Fibroblast of skin of right biceps (primary cell): ENCODE measurements at places on chromosomes 6 and 20.

GRCh38 chr6:118804091-118804490, 89.9 kb upstream of the ASF1A start:
- no peak for DNase-seq

GRCh38 chr20:17733767-17734304, 34.1 kb downstream of the BANF2 start:
- no peak for DNase-seq

DNA sequence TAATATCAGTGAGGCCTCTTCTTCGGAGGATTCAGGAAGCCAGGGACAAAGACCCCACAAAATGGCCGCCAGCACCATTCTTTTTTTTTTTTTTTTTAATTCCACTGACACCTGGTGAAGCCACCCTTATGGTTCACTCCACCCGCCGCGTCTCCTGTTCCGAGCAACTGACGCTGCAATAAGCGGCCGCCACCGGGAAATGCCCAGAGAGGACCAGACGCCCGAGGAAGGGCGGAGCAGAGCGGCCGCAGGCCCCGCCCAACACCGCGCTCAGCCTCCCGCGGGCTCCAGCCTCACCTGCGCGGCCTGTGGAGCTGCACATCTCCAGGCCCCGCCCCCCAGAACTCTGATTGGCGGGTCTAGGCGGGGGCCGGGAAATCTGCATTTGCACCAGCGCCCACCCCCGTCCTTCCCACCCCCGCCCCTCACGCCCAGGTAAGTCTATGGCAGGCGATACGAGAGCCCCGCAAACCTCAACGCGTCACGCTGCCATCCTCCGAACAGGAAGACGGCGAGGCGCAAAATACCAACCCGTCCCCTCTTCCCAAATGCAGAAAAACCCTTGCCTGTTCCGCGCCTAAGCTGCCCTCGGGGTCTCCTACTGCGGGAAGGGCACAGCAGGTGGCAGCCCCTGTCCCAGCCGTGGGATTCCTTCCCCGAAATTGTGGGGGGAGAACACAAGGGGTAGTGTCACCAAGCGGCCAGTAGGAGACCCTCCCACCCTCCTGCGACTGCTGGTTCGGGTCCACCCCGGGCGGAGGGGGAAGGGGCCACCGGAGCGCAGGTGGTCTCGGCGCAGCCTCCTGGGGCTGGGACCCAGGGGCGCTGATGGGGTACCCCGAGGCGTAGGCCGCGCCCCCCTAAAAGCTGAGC, 960 bp downstream of the ATP9A start:
- DNase-seq, result peak; percentile 29

GRCh38 chr6:167094436-167094819, 28.5 kb upstream of the CCR6 start:
- no peak for DNase-seq

DNA sequence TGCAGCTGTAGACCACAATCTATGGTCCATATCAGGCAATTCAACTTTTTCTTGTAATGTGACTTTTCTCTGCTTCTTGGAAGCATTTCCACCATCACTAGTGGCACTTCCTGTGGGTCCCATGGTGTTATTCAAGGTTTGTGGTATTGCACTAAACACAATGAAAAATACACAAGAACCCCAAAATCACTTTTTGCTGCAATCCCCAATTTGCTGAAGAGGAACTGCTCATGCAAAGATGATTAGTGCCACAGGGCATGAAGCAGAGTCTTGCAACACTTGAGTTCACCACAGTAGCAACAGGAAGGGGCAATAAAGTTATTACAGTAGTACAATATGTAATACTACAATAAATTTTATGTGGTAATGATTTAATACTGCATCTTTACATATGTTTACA, 16.8 kb upstream of the TAAR1 start:
- no peak for DNase-seq

DNA sequence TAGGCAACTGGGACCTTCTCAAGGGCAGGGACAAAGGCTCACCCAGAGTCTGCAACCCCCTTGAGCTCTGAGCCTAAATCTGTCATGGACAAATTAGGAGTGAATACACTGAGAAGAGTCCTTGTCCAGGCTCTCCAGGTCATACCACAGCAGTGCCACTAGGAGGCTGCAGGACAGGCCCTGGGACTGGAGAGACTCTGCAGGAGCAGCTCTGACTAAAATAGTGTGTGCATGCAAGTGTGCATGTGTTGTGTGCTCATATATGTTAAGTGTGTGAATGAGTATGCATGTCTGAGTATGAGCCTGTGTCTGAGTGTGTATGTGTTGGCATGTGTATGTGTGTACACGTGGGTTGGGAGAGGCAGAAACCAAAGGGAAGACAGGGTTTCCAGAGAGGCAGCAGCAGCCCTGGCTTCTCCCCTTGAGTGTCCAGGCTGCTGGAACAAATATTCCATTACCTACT, 27.1 kb downstream of the MRPL14 start:
- DNase-seq, result peak; percentile 20

GRCh38 chr6:82084324-82084920, 163.1 kb downstream of the IBTK start:
- no peak for DNase-seq

DNA sequence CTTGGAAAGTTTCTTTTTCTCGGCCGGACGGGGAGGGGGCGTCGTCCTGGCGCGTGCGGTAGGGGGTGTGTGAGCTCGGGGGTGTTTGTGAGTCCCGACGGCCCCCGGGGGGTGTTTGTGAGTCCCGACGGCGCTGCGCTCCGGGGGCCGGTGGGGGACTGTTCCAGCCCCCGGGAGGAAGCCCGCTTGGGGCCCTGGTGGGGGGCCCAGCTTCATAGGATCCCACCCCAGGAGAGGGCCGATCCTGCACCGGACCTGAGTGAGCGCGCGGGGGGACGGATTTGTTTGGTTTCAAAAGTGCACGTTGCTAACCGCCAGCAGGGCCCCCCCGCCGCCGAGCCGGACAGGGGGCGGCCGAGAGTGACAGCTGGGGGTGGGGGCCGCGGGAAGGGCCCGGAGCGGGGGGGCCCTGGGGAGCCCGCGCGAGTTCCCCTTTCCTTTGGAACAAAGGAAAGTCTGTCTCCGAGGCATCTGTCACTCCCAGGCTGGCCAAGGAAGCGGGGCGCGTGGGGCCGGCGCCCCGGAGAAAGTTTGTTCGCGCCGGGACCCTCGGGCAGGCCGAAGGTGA, 485 bp downstream of the TGIF2 start:
- DNase-seq, result peak; percentile 30

GRCh38 chr20:30491016-30491415, 766.4 kb upstream of the DEFB115 start:
- no peak for DNase-seq

DNA sequence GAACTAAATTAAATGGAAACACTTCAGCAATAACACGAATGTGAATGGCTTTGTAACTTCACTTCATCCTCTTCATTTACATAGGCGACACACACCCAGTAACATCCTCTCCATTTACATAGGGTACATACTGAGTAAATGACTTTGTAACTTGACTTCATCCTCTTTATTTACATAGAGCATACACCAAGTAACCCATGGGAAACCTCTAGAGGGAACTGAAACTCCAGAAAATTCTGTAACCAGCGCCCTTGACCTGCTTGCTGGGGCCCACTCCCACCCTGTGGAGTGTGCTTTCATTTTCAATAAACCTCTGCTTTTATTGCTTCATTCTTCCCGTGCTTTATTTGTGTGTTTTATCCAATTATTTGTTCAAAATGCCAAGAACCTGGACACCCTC, 81.6 kb upstream of the OPRM1 start:
- no peak for DNase-seq

GRCh38 chr6:89458704-89459103, 25.8 kb downstream of the ANKRD6 start:
- no peak for DNase-seq

DNA sequence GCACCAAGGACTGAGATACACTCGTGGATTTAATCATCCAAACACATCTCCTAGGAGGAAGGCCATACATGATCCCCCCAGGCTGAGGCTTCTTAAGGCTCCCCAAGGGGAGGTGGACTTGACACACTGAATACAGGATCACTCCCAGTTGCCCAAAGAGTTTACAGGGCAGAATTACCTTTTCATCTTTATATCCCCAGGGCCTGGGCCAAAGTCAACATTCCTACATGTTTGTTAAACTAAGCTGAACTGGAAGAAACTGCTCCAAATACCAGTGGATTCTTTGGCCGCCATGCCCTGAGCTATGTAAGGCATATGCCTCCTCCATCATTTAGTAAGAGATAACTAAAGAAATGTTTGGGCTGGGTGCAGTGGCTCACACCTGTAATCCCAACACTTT, 22.2 kb upstream of the SERPINB1 start:
- no peak for DNase-seq

- peak; percentile 31 for DNase-seq
Observed at GRCh38 chr6:88641178-88641903, 322.1 kb downstream of the RNGTT start.

DNA sequence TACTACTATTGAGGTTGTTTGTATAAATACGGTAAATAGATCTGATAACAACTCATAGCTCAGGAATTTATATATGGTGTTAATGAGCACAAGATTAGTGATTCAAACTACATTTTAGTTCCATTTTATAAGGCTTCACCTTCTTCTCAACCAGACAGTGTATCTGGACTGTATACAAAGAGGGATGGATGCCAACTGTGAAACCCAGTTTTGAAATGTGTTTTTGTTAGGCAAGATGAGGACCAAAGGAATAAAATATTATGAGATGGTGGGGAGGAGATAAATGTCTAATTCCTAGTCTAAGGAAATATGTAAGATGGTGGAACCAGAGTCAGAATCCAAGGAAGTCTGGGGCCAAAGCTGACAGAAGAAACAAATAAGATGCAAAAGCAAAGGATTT, 329.0 kb downstream of the GRIK2 start:
- no peak for DNase-seq

GRCh38 chr6:94955156-94955555, 622.2 kb upstream of the MANEA start:
- no peak for DNase-seq

DNA sequence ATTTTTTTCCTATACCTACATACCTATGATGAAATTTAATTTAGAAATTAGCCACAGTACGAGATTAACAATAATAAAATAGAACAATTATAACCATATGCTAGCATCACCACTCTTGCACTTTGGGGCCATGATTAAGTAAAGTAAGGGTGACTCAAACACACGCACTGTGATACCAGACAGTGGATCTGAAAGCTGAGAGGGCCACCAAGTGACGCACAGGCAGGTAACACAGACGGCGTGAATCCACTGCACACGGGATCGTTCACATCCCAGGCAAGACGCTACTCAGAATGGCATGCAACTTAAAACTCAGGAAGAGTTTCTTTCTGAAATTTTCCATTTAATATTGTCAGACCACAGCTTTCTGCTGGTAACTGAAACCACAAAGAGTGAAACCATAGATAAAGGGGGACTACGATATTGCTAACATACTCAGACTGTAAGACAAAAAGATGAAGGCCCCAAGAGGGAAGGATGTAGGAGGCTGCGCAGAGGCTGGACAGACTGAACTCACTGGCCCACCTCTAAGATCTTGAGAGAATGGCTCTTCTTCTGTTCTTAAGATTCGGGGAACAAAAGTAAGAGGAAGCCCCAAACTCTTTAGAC, 17.9 kb downstream of the RRBP1 start:
- no peak for DNase-seq

- no peak for DNase-seq
Observed at GRCh38 chr20:25244976-25245375, 2.9 kb upstream of the PYGB start.

DNA sequence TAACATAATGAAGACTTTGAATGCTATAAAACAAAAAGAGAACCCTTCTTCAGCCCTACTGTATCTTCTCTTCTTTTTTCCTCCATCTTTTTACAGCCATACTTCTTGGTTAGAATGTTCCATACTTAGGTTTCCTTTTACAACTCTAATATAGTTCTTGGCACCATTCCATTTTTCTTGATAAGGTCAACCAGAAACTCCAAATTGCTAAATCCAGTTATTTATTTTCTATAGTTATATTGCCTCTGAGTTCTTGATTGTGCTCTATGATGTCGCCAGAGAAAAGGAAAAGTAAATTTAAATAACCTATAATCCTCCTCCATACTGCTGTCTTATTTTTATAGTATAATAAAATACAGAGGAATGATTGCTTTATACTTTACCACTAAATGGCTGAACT, 26.7 kb upstream of the COL10A1 start:
- DNase-seq, result no peak

GRCh38 chr6:38604700-38605099, 35.0 kb downstream of the BTBD9 start:
- peak; percentile 4 for DNase-seq

GRCh38 chr20:15774926-15775325, 798.3 kb downstream of the KIF16B start:
- no peak for DNase-seq

DNA sequence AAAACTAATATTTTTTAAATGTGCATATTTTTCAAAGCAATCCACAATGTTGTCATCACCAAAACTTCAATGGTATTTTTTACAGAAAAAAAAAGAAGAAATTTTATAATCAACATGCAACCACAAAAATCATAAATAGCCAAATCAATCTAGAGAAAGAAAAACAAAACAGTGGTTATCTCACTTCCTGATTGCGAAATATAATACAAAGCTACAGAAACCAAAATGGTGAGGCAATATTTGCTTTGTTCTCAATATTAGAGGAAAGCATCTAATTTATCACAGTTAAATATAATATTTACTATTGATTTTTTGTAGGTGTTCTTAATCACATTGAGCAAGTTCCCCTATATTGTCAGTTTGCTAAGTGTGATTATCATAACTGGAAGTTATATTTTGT, 720.7 kb upstream of the ADGRB3 start:
- DNase-seq, result no peak

- DNase-seq, result peak; percentile 60
Observed at GRCh38 chr6:73923905-73924485, 228.0 kb downstream of the CD109 start.

DNA sequence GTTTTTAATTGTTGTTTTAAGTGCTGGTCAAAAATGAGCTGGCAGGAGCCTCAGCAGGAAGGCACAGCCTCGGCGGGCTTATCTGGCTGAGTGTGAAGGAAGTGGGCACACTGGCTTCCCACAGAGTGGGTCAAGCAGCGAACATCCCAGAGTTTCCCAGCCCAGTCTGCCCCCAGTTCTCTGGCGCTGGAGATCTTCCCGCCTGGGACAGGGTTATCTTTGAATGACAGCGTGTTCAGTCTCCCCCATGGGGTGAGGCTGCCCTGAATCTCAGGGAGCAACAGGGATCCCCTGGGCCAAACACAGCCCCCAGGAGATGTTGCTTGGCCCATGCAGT, 122.2 kb upstream of the PTPN1 start:
- DNase-seq, result no peak

DNA sequence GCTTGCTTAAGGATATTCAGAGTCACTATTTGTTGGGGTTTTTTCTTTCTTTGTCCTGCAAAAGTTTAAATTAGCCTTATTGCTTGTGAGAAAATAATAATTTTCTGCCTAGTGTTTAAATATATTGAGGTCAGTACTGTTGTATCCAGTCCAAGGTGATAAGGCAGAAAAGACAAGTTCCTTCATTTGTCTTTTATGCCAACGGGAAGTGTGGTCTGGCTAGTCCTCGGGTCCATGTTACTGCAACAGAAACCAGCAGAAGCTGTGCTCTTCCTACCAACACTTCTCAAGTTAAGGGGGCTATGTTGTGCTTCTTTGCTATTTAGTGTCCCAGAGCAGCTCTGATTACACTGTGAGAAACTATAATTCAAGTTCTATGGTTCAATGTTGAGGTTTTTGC, 301.1 kb downstream of the TBC1D7 start:
- no peak for DNase-seq

- peak; percentile 96 for DNase-seq
Observed at GRCh38 chr6:44805238-44805846, 417.8 kb downstream of the CDC5L start.

- DNase-seq, result peak; percentile 73
Observed at GRCh38 chr6:106820412-106820852, 154.1 kb downstream of the CD24 start.

- no peak for DNase-seq
Observed at GRCh38 chr6:3850451-3851203, 1.5 kb downstream of the FAM50B start.
